ENCODE measurements at places on chromosomes 2 and 18. TPM values are rescaled to one million over a fixed set of nuclear protein-coding genes. Genes with fewer than 3 reads are reported as not detected.

DNA sequence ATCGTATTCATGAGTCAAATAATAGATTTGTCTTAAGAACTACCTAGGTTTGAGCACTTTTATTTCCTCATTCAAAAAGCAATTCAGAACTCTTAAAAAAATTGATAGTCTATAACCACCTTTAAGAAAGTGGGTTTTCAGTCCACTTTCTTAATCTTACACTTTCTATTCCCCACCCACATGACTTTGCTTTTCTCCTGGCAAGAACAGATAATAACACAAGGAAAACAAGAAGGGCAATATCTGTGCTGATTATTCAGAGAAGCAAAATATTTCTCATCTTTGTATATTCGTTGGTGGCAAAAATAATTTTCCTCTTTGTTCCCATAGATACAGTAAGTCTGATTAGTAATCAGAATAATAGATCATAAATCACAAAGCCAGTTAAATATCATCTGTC, 130.6 kb upstream of the DNAJC10 start:
- DNase-seq, result no peak

DNA sequence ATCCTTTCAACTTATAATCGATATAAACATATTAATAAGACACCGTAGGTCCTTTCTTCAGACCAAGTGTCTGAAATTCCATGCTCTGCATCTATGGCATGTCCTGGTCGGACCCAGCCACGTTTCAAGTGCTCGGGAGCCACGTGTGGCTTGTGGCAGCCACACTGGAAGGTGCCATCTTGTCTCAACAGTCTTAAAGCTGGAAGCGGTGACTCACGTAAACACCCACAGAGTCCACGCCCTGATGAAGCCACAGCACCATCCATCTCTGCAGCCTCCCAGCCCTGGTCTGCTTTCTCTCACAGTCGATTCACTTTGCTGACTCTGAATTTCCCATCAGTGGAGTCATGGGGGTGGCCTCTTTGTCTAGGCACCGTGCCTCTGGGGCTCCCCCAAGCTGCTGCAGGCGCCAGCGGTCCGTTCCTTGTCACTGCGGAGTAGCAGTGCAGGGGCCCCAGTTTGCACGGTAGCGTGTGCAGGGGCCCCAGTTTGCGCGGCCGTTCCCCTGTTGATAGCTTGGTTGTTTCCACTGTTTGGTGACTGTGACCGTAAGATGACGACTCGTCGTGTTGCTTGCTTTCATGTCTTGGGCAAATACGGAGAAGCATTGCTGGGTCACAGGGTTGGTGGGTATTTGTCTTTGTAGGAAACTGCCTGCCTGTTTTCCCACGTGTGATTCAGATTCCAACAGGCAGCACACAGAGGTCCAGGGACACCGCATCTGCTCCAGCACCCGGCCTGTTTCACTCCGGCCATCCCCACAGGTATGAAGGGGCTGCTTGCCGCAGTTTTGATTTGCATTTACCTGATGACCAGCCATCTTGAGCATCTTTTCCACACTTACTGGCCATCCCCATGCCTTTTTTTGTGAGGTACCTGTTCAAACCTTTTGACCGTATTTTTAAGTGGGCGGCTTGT, 240.3 kb downstream of the HDAC4 start:
- DNase-seq, result no peak

GRCh38 chr2:125313806-125314205, 1288.7 kb downstream of the CNTNAP5 start:
- DNase-seq, result no peak

DNA sequence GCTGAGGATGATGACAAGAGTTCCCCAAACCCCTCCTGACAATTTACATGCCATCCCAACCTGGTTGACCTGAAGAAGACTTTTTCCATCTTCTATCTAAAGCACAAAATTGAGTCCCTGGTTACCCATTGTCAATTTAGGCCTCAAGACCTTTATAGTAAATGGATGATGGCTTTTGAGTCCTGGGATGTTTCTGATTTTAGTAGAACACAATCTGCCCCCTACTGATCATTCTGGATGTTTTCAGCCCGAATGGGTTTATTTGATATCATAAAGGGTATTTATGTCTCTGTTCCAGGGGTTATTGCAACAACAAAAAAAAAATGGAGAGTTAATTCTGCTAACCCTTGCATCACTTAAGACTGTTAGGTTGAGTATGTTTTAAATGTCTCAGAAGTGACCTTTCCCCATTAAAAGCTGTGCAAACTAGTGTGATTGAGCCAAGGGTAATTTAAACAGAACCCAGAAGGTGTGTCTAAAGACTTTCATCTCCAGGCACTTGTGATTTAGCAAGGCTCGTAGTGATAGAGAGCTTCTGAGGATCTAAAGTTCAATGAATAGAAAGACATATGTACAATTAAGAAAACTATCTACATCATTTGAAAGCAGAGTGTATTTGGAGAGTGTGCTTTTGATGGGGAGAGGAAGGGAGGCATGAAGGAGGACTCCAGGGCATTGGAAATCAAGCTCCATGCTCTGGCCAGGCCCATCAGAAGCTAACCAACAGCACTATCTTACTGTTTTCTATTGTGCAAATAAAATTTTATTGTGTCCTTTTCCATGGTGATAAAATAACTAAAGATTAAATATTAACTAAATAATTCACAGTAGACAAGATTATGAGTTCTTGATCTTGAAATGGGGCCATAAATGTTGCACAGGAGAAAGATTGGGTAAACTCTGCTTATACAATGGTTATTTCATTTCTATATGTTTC, 96.6 kb upstream of the NOSTRIN start:
- DNase-seq, result no peak

DNA sequence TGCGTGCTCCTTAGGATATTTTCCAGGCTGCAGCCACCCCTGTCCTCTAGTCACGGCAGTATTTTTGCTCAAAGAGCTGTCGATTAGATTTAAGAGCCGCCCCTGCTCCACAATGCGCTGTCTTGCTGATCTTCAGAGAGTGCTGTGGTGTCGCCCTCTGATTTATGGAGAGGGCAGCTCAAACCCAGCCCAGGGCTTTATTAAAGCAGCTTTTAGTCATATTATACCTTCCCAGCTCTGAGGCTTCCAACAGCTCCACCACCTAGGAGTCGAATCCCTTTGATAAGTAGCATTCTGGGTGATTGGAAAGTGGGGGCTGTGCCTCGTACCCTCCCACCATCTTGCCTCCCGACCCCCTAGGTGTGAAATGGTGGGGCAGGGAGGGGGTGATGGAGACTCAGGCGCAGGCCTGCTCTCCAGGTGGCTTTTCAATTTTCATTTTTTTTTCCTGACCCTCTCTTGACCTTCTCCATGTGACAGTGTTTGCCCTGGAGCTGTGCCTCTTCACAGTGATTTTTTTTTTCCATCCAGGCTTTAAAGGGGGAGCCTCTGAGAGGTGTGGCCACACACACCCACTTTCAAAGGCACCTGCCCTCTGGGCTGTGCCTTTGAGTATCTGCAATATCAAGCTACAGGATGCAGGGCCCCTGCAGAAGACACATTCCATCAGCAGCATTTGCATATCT, 53.1 kb upstream of the NRP2 start:
- DNase-seq, result no peak

- DNase-seq, result no peak
Observed at GRCh38 chr2:219766658-219767057, 139.2 kb downstream of the SLC4A3 start.

DNA sequence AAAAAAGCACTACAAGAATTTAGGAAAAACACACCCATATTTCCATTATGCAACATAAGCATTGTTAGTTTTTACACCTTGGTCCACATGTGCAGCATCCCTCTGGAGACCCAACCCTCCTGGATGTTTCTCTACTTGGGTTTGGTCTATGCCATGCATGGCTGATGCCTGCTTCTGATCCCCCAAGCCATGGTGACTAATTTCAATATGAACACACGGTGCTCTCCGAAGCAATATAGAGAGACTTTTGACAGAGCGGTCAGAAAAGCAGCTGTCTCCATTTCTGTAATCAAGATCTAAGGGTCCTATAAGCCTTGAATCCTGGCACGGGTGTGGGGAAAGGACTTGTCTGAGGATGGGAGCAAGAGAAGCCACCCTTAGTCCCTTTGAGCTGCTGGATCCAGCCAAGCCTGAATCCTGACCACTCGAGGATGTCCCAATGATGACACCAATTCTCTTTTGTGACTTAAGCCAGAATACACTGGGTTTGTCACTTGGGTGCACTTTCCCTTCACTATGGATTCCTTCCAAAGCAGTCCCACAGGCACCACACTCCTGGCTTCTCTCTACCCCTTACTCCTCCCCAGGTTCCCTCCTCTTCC, 91.5 kb downstream of the ACTR2 start:
- DNase-seq, result no peak

GRCh38 chr2:235149240-235149659, 197.4 kb downstream of the SH3BP4 start:
- no peak for DNase-seq

GRCh38 chr2:42168459-42169099, 574 bp upstream of the EML4 start:
- no peak for DNase-seq

- no peak for DNase-seq
Observed at GRCh38 chr2:222745836-222746559, 74.5 kb downstream of the MOGAT1 start.

GRCh38 chr2:9717886-9718451, 87.2 kb upstream of the YWHAQ start:
- no peak for DNase-seq

DNA sequence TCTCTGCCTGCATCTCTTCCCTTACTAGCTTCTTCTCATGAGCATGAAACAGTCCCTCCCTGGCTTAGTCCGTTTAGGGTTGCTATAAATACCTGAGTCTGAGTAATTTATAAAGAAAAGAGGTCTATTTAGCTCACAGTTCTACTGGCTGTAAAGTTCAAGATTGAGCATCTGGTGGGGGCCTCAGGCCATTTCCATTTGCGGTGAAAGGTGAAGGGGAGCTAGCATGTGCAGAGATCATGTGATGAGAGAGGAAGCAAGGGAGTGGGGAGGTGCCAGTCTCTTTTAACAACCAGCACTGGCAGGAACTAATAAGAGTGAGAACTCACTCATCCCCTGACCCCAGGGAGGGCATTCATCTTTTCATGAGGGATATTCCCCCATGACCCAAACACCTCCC, 26.8 kb downstream of the RHBDD1 start:
- DNase-seq, result no peak

DNA sequence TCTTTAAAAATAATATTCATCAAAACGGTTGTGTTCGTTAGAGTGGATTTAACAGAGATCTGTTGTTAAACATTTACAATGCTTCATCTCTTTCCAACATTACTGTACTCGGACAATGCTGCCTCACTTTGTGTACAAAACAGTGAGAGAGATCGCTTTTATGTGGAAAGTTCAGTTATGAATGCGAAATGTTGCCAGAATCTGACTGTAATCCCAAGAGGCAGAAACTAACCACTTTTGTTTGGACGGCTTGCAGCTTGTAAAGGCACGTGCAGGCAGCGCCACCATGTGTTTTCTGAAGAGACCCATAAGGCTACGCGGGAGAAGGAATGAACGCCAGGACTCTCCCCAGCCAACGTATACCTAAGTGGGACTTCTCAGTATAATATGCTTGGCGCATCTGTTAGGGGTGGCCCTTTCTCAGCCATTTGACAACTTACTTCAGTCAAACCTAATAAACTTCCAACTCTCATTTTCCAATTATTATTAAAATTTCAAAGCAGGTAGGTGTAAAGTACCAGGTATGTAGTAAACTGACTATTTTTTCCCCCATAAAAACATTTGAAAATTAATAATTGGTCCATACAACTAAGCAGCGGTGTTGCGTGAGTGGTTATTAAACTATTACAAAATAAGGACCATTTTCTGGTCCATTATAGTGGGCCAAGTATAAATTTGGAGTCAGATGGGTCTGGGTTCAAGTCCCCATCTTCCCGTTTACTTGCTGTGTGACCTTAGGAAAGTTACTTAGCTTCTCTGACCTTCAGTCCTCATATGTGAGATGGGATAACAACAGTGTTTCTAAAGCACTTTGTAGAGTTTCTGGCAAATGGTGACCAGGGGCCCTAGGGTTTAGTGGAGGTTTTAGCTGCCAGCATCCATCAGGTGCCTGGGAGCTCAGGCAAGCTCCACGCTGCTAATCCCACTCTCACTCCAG, 5.6 kb upstream of the NAPG start:
- DNase-seq, result peak; percentile 70

GRCh38 chr2:17652681-17653394, 100.8 kb downstream of the SMC6 start:
- DNase-seq, result no peak

GRCh38 chr18:46338205-46338604, 234.0 kb downstream of the HAUS1 start:
- DNase-seq, result no peak

GRCh38 chr2:127029350-127030051, 77.5 kb downstream of the BIN1 start:
- DNase-seq, result no peak

GRCh38 chr18:62757399-62758010, 42.2 kb downstream of the PHLPP1 start:
- no peak for DNase-seq

- no peak for DNase-seq
Observed at GRCh38 chr2:100237163-100237562, 85.1 kb downstream of the LONRF2 start.

The UNC80 gene
- polyA plus RNA-seq, result 1.7 TPM

The NPPC gene
- polyA plus RNA-seq, result 0.24 TPM

Measured in right renal cortex interstitium (tissue), 3 donors.